ENCODE measurements at places on chromosomes 2 and 18.

- DNase-seq, result no peak
Observed at GRCh38 chr2:41782306-41783158, 265.3 kb upstream of the PKDCC start.

GRCh38 chr2:53994818-53995808 is 24.3 kb upstream of the PSME4 start:
- DNase-seq, result no peak

- DNase-seq, result no peak
Observed at GRCh38 chr2:3647831-3648651, 10.0 kb upstream of the ALLC start.

DNA sequence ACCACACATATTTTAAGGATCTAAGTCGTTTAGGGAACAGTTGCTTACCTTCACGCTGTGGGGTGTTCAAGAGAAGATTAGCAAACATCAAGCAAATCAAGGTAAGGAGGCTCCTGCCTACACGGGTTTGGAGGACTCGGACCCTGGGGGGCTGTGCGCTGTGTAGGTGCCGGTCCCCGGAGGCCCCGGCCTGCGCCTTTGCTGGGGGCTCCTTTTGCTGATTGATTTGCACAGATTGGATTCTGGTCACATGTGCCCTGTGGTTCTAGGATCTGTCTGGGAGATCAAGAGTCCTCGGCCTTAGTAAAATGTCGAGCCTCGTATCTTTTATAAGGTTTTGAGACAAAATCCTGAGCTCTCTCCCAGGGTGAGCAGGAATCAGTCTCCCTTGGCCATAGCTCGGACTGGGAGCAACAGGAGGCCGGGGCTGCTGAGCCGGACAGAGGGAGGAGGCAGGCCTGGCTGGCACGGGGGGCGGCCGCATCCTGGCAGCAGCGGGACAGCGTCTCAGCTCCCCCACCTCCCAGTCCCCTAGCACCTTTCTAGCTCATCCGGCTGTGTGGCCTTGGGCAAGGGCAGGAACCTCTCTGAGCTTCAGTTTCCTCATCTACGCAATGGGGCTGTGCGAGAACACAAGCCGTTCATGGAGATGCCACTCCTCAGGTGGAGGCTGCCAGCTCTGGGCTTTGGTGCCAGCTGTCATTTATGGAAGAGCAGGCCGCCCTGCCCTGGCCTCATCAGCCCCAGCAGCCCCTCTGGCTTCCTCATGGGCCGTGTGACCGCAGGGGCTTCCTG is 147.2 kb downstream of the MBP start:
- DNase-seq, result no peak

- DNase-seq, result no peak
Observed at GRCh38 chr2:44285174-44285573, 9.9 kb downstream of the SLC3A1 start.

- no peak for DNase-seq
Observed at GRCh38 chr2:126862730-126863129, 36.0 kb upstream of the TEX51 start.

DNA sequence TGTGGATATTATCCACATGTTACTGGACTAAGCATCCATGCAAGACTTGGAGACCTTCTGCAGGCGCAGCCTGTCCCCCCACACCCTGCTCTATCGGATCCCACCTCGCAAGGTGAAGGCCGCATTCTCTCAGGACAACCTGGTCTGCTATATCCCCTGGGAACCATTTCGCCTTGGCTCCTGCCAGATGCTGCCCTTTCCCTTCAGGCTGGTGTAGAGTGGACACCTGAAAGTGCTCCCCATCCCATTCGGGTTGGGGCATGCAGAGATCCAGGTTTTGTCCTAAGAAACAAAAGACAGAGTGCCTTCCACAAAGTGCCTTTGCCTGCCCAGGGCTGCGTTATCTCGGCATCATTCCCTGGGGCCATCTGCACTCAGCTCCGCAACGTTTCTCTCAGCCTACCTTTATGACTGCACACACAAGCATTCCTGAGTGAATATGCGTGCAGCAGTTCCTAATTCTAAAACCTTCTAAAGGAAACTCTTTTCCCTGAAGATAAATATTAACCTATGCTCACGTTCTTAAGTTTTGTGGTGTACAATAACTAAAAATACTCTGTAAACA is 20.5 kb downstream of the FHL2 start:
- DNase-seq, result no peak

DNA sequence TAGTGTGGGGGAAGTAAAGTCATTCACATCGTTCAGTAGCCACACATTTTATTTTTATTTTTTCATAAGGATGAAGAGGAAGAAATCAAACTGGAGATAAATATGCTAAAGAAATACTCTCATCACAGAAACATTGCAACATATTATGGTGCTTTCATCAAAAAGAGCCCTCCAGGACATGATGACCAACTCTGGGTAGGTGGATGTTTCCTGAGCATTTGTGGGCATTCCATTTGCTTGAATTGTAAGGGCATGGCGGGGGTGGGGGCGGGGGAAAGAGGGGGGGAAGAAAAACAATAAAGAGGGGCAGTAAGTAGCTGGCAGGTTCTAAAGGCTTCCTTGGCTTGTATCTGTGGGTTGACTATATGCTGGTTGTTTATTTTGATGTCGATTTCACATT is 126.4 kb downstream of the MAP4K4 start:
- DNase-seq, result no peak

DNA sequence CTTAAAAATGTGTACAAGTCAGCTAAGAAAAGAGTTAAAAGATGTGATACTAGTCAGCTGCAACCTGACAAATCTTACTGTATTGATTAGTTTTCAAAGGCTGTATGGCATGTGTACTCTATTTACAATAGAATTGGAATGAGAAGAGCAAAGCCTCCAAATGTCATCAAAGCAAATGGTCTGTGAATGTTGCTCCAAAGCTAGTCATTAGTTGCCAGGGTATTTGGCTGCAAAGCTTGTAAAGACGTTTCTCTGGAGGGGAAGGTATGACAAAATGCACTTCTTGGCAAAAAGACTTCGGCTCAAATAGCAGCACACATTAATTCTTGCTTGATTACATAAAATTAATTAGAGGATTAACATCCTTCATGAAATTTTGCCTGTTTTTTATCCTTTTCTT is 59.3 kb downstream of the ETAA1 start:
- DNase-seq, result no peak

DNA sequence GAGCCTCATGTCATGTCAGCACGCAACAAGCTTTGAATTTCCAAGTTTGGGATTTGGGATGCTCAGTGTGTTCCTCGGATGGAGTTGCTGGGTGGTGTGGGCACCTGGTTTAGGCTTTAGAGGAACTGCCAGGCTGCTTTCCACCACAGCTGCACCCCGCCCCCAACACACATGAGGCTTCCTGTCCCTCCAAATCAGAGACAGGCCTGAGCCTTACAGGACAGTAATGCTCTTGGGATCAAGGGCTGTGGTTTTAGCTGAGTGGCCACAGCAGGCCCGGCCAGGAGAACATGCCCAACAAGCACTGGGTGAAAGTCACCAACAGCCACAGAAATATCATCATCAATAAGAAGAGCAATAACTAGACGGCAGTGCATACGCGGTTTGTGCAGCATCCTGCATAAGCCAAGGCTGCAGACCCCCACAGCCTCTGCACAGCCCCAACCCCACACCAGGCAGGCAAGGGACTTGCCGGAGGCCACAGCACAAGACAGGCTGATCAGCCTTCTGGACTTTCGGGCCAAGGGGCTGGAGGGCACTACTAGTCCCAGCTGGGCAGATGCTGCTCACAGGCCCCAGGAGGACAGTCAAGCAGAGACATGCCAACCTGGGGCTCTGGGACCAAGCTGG is 29.7 kb upstream of the GPC1 start:
- no peak for DNase-seq

- no peak for DNase-seq
Observed at GRCh38 chr18:53686965-53687364, 537.5 kb downstream of the MBD2 start.

DNA sequence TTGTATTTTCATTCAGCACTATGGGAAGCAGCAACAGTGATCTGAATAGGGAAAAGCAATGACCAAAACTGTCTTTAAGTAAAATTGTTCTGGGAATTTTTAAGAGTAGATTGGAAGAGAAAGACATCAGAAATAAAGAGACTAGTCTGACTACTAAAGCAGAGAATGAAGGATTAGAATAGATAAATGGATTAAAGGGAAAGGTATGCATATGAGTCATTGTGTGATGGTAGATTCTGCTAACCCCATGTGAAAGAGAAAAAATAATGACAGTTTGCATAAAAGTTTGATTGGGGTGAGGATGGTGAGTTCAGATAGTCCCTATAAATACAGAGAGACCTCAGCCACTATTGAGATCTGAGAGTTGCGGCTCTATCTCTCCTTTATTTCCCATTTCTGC is 139.6 kb upstream of the DCC start:
- no peak for DNase-seq

DNA sequence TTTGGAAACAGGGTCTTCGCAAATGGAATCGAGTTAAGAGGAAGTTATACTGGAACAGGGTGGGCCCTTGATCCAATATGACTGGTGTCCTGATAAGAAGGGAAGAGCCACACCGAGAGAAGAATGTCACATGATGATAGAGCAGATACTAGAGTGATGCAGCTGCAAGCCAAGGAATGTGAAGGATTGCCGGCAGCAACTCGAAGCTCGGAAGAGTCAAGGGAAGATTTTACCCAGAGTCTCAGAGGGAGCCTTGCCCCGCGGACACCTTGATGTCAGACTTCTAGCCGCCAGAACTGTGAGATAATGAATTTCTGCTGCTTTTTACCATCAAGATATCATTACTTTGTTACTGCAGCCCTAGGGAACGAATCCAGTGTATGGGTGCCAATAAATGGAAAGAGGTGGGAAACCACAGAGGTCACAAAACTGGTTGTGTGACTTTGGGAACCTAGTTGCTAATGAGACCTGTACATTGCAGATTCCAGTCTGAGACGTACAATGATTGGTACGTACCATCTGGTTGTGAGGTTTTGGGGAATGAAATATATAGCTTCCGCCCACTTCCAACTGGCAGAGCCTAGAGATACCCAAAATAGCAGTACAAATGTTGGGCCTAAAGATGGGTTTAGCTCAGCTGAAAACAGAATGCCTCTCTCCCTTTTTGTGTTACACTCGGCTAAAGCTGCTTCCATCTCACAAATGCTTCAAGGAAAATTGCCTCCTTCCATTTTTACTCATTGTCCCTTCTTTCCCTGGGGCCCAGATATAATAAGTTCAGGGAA is 28.6 kb upstream of the VWA3B start:
- no peak for DNase-seq

DNA sequence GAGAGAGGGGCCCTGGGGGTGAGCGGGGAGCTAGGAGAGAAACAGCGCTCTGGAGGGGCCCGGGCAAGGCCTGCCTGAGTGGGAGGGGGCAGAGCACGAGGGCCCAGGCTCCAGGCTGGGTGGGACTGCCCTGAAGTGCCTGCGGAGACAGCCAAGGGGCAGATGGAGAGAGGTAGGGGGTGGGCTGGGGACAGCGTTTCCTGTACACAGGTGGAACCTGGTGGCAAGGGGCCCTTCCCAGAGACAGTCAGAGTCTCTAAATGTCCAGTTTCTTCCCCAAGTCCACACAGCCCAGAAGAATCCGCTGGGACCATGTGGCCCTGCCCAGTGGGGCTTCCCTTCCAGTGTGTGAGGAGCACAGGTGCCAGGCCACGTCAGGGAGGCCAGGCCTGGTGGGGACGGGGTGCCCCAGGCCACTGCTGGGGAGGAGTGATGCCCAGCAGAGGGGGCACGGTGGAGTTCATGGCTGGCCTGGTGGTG is 1.7 kb upstream of the GPR35 start:
- DNase-seq, result no peak

GRCh38 chr2:98234776-98235175 is 111.5 kb upstream of the CNGA3 start:
- DNase-seq, result no peak

DNA sequence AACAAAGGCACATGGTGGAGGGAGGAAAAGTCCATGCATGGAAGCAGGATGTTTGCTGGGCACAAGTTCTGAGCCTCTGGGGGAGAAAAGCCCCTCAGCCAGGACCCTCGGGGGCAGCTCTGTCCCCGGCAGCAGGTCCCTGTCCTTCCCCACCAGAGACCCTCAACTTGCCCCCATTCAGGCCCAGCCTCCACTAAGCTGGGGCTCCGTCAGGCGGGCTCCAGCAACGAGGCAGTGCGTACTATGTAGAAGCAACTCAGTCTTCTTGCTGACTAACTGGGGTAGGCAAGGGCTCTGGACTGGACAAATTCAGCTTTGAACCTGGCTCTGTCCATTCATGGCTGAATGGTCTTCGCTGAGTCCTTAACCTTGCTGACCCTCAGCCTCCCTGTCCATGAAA is 23.0 kb downstream of the CFAP65 start:
- no peak for DNase-seq

- no peak for DNase-seq
Observed at GRCh38 chr2:157808421-157808820, 67.7 kb downstream of the ACVR1 start.

Measured in pancreas (tissue), 10 donors.